ENCODE measurements at places on chromosomes 2 and 18.

DNA sequence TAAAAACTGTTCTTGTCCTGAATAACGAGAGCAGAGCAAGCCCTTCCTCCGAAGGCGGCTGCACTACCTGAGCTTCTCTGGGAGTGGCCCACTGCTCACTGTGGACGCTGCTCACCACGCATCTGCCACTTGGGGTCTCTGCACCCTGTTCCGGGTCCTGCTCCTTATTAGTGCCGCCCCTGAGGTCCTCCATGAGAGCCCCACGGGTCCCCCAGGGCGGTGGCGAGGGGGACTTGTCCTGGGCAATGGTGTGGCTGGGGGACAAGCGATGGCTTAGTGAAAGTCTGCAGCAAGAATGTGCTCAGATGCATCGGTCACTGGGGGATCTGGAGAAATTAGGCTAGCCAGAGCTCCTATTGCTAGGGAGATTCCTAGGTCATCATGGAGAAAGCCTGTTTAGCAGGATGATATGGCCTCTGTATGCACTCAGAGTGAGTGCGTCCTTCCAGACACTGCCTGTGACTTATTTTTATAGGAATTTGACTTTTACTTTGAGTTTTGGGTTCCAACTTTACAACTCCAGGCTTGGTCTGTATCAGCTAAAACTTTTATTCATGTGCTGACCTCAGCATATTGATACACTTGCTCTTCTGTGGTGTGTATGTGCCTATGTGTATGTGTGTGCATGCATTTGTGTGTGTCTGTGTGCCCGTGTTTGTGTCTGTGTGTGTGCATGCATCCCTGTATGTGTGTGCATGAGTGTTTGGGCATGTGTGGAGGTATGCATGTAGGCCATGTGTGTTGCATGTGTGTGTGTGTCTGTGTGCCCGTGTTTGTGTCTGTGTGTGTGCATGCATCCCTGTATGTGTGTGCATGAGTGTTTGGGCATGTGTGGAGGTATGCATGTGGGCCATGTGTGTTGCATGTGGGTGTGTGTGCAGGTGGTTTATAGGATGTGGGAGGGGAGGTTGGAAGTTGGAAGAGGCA, 129.5 kb downstream of the SNTG2 start:
- no peak for DNase-seq

GRCh38 chr2:177783091-177783490, 289.5 kb downstream of the PDE11A start:
- DNase-seq = no peak

DNA sequence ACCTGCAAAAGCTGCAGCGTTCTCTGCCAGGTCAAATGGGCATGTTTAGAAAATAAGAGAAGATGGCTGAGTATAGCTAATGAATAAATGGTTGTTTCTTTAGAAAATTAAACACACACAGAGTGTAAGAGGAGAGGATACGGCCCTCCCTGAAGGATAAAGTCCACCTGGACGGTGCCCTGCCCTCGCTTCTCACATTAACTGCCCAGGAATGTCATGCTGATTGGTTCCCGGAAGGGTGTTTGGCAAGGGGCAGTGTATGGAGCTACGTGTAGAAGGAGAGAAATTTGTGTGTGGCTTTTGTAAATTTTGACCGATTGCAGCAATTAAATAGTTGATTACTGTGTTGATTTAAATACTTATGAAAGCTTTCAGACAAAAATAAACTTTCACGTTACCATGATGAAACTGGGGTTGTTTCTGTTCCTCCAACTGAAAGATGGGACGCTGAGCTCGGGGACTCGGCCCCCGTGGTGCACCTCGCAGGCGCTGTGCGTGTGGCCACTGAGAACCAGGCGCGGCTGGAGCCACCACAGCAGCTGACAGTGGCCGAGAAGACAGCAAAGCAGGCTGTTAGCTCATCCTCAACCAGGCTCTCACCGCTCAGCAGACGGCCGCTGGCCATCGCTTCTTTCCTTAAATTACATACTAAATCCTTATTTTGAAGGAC, 22.7 kb downstream of the MPPE1 start:
- DNase-seq = peak; percentile 70

DNA sequence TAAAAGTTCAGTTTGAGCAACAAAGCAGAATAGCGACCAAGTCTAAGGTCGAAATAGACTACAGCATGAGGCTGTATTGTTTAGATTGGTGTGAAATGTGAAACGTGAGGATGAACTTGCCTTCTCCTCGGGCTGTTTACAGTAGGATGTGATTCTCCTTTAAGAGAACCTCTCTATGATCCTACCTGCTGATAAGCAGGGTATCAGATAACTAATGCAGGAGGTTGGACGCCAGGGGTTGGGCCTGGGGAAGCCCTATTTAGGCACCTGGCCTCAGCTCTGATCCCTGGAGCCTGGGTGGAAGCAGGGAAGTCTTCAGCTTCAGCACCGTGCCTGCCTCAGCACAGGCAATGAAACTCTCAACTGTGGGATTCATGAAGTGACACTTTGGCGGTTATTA, 11.4 kb downstream of the CRYGD start:
- no peak for DNase-seq

- no peak for DNase-seq
These were observed 12.1 kb downstream of the TTL start for GRCh38 chr2:112493858-112494648.

GRCh38 chr2:17788773-17789172, 27.5 kb upstream of the MSGN1 start:
- DNase-seq = no peak

DNA sequence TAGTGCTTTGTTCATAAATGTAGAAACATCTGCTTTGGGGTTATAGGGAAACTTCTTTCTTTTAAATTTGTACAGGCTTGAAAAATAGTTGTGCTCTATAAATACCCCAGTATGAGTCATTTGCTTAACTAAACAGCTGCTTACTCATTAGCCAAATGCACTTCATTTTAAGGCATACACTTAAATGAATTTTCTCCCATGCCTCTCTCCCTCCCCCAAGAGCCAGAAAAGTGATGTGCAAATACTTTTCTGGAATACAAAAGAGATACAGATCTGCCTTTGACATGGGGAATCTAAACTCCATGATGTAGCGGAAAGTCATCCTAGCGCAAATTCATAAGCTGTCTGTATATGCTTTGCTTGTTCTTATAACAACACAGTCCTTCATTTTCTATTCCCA, 469.4 kb downstream of the DLGAP1 start:
- no peak for DNase-seq

DNA sequence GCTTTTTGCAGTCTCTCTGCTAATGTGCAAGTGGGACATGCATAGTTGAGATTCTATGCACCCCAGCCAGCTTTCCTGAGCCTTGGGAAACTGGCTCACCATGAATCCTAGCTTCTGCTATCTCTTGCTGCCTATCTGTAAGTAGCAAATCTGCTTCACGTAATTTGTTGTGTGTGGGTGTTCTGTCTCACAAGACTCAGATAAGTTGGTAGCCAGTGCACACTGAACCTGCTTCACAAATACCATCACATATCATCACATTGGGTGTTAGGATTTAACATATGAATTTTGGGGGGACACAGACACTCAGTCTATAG, 13.9 kb upstream of the VRK2 start:
- DNase-seq = no peak

DNA sequence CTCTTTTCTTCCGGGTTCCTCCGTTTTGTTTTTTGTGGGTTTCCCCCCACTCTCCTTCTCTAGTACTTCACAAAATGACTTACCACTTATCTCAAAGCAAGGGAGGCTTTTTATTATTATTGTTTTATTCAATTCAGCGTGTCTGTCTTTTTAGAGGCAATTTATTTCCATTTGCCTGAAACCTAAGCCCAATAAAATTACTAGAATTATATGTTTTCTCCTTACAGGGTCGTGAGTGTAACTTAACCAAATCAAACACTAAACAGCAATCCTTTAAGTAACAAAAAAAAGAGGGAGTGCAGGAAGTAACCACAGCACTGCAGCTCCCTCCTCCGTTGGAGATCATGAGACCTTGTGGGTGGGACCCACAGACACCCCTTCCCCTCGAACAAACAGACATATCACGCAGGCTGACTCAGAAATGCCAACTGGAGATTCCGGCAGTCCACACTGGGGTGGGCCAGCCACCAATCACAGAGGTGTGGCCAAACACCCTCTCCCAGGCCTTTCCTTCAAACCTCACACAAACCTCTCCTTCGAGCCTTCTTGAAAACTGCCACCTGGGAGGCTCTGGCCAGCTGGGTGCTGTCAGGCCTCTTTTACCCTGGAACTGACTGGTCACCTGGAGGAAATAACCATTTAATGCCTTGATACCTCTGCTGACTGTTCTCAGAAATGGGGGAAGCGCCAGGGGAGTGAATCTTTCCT, 207.1 kb upstream of the SMAD2 start:
- DNase-seq = no peak

GRCh38 chr2:178478130-178478438, 316 bp downstream of the FKBP7 start:
- DNase-seq = no peak

DNA sequence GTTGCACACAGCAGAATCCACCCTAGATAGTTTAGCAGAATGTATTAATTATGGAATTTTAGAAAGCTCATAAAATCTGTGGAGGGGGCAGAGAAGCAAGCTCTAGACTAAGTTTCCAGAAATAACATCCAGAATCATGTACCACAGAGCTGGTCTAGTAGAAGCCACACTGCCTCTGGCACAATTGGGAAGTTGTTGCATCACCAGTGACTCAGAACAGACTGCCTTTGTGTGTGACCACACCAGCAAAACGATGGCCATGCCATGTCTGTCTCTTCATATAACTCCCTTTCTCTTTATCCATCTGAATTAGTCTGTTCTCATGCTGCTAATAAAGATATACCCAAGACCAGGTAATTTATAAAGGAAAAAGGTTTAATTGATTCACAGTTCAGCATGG, 158.9 kb downstream of the CCDC148 start:
- DNase-seq = peak; percentile 66

GRCh38 chr2:197461057-197461456, 7.7 kb downstream of the COQ10B start:
- DNase-seq = no peak

GRCh38 chr18:12034241-12035100, 53.2 kb downstream of the IMPA2 start:
- DNase-seq = peak; percentile 22

DNA sequence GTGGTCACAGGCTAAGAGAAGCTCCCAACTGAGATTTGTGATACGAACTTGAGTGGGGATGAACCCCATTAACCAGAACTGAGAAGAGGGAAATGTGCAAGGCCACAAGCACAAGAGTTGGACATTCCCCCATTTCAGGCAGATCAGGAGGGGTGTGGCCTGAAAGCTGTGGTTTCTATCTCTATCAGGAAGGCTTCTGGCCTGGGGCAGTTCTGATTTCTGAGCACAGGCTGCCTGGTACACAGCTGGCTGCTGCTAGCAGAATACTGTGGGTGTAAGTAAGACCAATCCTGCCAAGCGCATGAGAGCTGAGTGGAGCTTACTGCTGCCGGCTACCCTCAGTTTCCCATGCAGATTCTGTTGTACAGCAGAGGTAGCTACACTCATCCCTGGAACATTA, 484.6 kb downstream of the SATB2 start:
- DNase-seq = no peak

DNA sequence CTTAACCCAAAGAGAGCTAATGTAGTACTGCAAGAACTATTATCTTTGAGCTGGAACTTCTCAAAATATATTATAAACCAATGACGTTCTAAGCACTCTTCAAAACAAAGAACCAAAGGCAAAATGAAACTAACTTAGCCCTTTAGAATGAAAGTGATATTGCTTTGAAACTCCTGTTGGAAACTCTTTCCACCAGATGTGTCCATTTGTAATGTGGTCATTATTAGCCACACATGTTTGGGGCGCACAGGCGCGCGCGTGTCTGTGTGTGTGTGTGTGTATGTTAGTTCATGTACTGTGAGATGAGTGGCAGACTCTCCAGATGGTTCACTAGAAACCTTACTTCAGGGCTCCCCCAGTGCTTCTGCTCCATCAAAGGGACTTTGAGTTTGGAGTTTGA, 323.4 kb downstream of the BCL11A start:
- no peak for DNase-seq

- DNase-seq = no peak
These were observed 1432.6 kb upstream of the TMEFF2 start for GRCh38 chr2:193627187-193627926.

GRCh38 chr2:187232749-187233148, 215.3 kb downstream of the CALCRL start:
- no peak for DNase-seq

- DNase-seq = peak; percentile 67
These were observed 50.2 kb downstream of the TEX44 start for GRCh38 chr2:231642631-231643494.

All from CD14-positive monocyte (primary cell).